ENCODE measurements at places on chromosomes 12 and 14.

DNA sequence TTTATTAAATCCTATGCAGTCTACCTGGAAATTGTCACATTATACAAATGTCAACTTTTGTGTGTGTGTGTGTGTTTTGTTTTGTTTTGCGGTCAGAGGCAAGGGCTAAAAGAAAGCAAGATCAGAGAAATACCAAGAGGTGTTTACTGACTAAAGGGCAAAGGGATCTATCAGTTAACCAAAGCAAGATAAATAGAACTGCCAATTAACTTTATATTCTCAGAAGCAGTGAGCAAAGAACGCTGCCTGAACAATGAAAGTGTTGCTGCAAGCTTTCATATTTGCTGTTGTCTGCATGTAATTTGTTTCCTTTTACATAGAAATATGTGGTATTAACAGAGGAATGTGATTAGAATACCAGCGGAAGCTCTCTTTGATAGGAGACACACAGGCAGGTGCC lies 30.9 kb downstream of the CCDC60 start:
- DNase-seq, result no peak

- DNase-seq, result no peak
Measured at GRCh38 chr14:103151270-103151945, 28.1 kb downstream of the TNFAIP2 start.

GRCh38 chr12:110533607-110534006 lies 31.5 kb downstream of the RAD9B start:
- no peak for DNase-seq

- no peak for DNase-seq
Measured at GRCh38 chr12:52878507-52879393, 26.1 kb downstream of the KRT8 start.

- no peak for DNase-seq
Measured at GRCh38 chr12:1821805-1822204, 1.4 kb downstream of the LRTM2 start.

- no peak for DNase-seq
Measured at GRCh38 chr12:52284562-52285171, 6.7 kb downstream of the KRT81 start.

DNA sequence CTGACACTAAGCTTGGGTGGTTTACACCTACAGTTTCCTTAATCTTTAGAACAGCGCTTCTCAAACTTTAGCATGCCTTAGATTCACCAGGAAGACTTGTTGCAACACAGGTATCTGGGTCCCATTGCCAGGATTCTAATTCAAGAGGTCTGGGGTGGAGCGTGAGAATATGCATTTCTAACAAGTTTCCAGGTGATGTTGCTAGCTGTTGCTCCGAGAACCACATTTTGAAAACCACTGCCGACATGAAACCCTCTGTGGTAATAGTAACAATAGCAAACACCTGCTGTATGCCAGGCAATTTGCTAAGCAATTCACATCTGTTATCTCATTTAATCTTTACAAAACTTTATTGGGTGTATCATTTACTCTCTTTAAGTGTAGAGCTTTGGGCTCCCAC lies 58.6 kb downstream of the TRHDE start:
- DNase-seq, result no peak

GRCh38 chr12:114691196-114691595 lies 7.2 kb upstream of the TBX3 start:
- DNase-seq, result no peak
